ENCODE measurements at places on chromosomes 4 and X. TPM values are rescaled to one million over a fixed set of nuclear protein-coding genes. Genes with fewer than 3 reads are reported as not detected.
A peak's percentile ranks its signal among the peaks of the same experiment; 100 is the strongest.

CXCL9 gene
- not detected for total RNA-seq

PRSS48 gene
- total RNA-seq: not detected

UGT2B11 gene
- not detected for total RNA-seq

PGAM4 gene
- not detected for total RNA-seq

ZC4H2 gene
- total RNA-seq: 5.4 TPM

TREX2 gene
- total RNA-seq: 0.43 TPM

EGF gene
- 0.92 TPM for total RNA-seq

GRCh38 chr4:16809064-16809463, 89.4 kb downstream of the LDB2 start:
- DNase-seq: no peak

DNA sequence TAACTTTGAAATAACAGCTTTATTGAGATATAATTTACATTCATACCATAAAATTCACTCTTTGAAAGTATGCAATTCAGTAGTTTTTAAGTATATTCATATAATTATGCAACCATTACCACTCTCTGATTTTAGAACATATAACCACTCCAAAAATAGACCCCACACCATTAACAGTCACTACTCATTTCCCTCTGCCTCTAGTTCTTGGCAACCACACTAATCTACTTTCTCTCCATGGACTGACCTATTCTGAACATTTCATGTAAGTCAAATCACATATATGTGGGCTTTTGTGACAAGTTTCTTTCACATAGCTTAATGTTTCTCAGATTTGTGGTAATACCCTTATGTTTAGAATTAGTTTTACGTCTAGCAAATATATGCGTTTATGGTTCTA, 19.5 kb upstream of the GLRA3 start:
- no peak for DNase-seq

- DNase-seq: peak; percentile 64
Measured at GRCh38 chrX:16687514-16687913, 25.0 kb downstream of the CTPS2 start.

- no peak for DNase-seq
Measured at GRCh38 chrX:85499400-85499799, 119.9 kb upstream of the POF1B start.

DNA sequence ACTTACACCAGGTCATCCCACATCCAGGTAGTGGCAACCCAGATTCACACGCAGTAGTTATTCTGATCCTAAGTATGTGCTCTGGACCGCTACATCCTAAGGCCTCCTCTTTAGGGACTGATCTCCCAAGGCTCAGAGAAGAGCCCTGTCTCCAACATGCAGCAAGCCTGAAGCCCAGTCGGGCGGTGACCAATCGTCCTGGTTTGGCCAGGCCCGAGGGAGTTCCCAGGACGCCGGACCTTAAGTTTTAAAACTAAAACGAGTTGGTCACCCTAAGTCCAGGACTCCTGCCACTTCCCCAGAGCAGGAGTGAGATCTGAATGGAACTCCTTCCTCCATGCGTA, 385 bp downstream of the LYAR start:
- peak; percentile 25 for DNase-seq

DNA sequence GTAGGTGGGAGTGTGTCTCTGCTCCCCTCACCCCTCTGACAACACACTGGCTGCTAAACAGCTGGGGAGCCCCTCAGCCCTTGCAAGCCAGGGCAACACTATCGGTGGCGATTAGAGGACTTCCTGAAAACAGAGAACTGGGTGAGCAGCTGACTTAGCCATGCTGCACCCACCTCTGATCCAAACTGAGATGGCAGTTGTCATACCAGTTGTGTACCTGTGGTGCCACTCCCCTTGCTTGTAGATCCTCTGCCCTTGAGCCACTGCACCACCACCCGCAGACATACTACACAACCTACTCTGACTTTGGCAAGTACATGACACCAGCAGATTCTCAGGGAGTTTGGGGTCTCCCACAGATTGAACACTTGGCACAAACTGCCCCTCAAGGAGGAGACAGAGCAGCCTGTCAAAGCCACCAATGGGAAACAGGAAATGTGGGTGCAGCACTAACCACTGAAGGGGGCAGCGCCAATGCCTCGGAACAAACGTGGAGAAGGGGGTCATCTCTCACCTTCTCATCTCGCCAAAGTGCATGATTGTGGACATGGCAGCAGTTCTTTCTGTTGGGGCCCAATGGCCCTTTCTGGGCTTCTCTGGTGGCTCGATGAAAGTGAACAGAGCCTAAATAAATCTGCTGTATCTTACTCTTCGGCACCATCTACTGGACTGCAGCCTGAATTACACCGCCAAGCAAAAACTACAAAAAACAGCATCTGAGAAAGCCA, 119.8 kb downstream of the NEK1 start:
- DNase-seq: peak; percentile 34

GRCh38 chr4:94732358-94732698, 25.4 kb upstream of the BMPR1B start:
- no peak for DNase-seq

GRCh38 chr4:99061048-99061700, 27.4 kb downstream of the ADH5 start:
- no peak for DNase-seq

GRCh38 chrX:53088136-53088974, 5.6 kb upstream of the KANTR start:
- peak; percentile 62 for DNase-seq

DNA sequence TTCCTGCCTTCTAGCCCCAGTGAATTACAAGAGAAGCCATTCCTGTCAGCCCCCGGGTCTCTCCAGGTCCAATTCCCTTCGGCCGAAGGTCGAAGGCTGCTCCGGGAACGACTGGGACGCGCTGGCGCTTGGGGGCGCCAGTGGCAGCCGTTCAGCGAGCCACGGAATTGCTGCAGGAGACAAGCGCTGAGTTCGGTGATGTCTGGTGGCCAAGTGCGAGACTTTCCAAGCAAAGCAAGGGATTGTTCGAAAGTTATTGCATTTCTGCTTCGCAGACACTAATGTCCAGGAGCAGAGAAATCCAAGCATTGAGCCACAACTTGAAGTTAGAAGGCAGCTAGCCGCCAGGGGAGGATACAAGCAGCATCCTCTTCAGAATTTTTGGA, 1.1 kb upstream of the DKK2 start:
- peak; percentile 12 for DNase-seq

Data from HFFc6 (cell line).